Activated CD8-positive, alpha-beta memory T cell treated with anti-CD3 and anti-CD28 coated beads for 36 hours (primary cell): ENCODE measurements at places on chromosomes 2 and 18. TPM values are rescaled to one million over a fixed set of nuclear protein-coding genes. Genes with fewer than 3 reads are reported as not detected.

The CRACDL gene
- total RNA-seq: 0.04 TPM

The RFX8 gene
- total RNA-seq: not detected

The DSG4 gene
- total RNA-seq: not detected

The GALNT5 gene
- total RNA-seq: not detected

The ERICH2 gene
- not detected for total RNA-seq

The COBLL1 gene
- not detected for total RNA-seq

The TRMT61B gene
- total RNA-seq: 19.6 TPM

The LGALSL gene
- total RNA-seq: 1.4 TPM

The CHST9 gene
- total RNA-seq: not detected

The DUSP2 gene
- total RNA-seq: 298 TPM

The CD8B gene
- 250 TPM for total RNA-seq

The UGT1A4 gene
- not detected for total RNA-seq

The DSEL gene
- total RNA-seq: 0.19 TPM

The DCC gene
- total RNA-seq: not detected

The CYP27C1 gene
- not detected for total RNA-seq

The MEX3C gene
- 69.9 TPM for total RNA-seq

The C1GALT1C1L gene
- total RNA-seq: not detected

The SPATA3 gene
- 0.21 TPM for total RNA-seq

The ALKAL2 gene
- total RNA-seq: not detected

The KCNE4 gene
- total RNA-seq: not detected

The SLC38A11 gene
- total RNA-seq: not detected

The LIMS2 gene
- total RNA-seq: 7.6 TPM

The PARD6G gene
- 0.38 TPM for total RNA-seq

The IHH gene
- total RNA-seq: not detected

The CCDC74B gene
- total RNA-seq: 1.1 TPM

The ARID5A gene
- 112 TPM for total RNA-seq

The EGR4 gene
- 0.48 TPM for total RNA-seq

The GNLY gene
- total RNA-seq: 18.6 TPM

The REEP1 gene
- total RNA-seq: 0.23 TPM

The ITGA4 gene
- 127 TPM for total RNA-seq

The HDHD2 gene
- 25.6 TPM for total RNA-seq

The FOXD4L1 gene
- total RNA-seq: 0.17 TPM

The G6PC2 gene
- total RNA-seq: not detected

The GKN2 gene
- not detected for total RNA-seq

The EVX2 gene
- total RNA-seq: not detected

The PIGN gene
- 23.0 TPM for total RNA-seq

The ZC3H6 gene
- total RNA-seq: 3.3 TPM

The RRM2 gene
- total RNA-seq: 444 TPM

The HES6 gene
- total RNA-seq: 6.0 TPM

The CKAP2L gene
- total RNA-seq: 23.0 TPM

The SCG2 gene
- total RNA-seq: not detected

The XDH gene
- total RNA-seq: not detected
